ENCODE measurements at places on chromosomes 16 and 17.

- no peak for DNase-seq
Measured at GRCh38 chr17:15335446-15335845, 6.0 kb downstream of the TEKT3 start.

GRCh38 chr16:47230296-47230695 lies 86.6 kb upstream of the NETO2 start:
- DNase-seq: no peak

GRCh38 chr16:81688182-81688581 lies 90.9 kb upstream of the PLCG2 start:
- no peak for DNase-seq

- no peak for DNase-seq
Measured at GRCh38 chr17:68035131-68035522, 408 bp upstream of the KPNA2 start.

GRCh38 chr17:46925185-46925868 lies 2.4 kb downstream of the GOSR2 start:
- DNase-seq: no peak

DNA sequence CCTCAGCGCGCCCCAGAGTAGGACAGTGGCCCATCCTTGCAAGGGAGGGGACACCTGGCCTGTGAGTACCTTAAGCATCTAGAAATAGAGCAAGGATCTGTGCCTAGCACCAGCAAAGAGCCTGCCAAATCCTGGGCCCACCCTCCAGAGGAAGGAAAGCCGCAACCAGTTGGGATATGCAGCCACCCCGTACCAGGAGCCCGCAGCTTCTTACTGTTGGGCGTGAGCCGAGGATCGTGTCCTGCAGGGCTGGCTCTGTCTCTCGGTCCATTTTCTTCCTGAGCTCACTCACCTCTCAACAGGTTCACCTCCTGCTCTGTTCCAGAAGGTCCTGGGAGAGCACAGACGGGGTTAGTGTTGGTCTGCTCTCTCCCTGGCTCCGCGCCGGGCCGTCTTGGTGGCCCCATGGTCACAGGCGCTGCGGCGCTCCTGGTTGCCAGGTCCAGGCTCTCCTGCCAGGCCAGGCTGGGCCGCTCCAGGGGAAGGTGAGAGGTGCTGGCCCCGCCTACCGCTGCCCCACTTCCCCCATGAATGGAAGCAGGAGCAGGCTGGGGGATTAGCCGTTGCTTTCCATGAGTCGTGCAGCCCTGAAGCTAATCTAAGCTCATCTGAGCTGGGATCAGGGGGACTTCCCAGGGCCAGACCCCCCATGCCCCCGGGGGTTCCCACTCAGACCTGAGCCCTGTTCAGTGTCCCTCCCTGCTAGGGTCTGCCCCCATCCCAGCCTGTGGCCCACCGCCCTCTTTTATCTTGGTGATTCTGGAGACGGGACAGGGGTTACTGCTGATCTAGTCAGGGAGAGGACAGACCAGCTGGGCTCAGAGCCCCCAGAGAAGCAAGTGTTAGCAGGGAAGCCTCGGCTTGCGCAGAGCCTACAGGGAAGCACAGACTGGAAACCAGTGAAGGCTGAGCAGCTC lies 12.7 kb downstream of the ENDOV start:
- DNase-seq: no peak

DNA sequence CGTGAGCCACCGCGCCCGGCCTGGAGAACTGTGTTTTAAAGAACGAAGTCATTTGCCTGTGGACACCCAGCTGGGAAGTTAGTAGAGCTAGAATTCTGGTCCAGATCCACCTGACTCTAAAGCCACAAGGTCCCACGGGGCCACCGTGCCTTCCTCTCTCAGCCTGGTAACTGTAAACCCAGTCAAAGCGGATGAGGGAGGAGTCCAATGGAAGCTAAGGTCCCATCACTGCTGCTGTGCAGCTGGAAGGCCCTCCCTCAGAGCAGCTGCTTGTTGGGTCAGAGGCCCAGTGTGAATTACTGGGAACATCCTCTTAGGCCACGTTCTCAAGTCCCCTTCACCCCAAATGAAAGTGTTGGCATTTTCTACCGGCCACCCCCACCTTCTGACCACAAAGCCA lies 48.8 kb upstream of the CACNG5 start:
- DNase-seq: no peak

- peak; percentile 92 for DNase-seq
Measured at GRCh38 chr16:65121870-65122723, at the start of gene CDH11. Gene CDH11, minus strand, starts transcription at chr16:65122063. Its CDS starts 117,194 bp downstream, at chr16:65004869.

GRCh38 chr16:73166441-73166851 lies 118.5 kb upstream of the ZFHX3 start:
- DNase-seq: peak; percentile 52

DNA sequence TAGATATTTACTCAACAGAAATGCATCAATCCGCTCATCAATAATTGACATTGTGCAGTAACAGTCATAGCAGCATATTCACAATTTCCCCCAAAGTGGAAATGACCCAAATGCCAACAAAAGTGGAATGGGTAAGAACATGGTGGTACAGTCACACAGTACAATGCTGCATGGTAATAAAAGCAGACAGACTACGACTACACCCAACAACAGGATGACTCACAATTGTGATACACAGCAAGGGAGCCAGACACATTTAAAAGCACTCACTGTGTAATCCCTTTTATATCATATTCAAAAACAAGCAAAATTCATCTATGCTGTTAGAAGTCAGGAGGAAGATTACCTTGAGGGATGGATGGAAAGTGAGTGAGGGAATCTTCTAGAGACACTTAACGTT lies 76.5 kb upstream of the NUDT7 start:
- peak; percentile 8 for DNase-seq

Measured in choroid plexus epithelial cell (primary cell).